Foreskin melanocyte (primary cell): ENCODE measurements at places on chromosomes 16 and 17.

- peak; percentile 28 for DNase-seq
Measured at GRCh38 chr17:79391376-79392233, 219.2 kb downstream of the RBFOX3 start.

DNA sequence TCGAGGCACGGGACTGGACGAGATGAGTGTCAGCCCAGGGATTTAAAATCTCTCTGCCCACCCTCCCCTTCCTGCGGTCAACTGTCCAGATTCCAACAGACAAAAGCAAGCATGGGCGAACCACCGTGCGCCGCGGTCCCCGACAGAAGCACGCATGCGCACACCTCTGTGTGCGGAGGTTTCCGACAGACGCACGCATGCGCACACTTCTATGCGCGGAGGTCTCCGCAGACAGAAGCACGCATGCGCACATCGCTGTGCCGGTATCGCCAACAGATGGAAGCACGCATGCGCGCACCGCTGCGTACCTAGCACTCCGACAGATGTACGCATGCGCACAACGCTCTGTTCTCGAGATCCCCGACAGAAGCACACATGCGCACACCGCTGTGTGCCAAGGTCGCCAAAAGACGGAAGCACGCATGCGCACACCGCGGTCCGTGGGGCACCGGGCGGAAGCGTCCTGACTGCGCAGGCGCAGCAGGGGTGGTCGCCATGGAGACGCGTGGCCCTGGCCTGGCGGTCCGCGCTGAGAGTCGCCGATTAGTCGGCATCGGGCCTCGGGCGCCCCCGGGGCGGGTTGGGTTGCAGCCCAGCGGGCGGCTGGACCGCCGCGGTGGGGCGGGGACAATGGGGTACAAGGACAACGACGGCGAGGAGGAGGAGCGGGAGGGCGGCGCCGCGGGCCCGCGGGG is 57.4 kb upstream of the RPH3AL start:
- DNase-seq = peak; percentile 96

GRCh38 chr16:17476414-17477259 is 5.9 kb upstream of the XYLT1 start:
- DNase-seq = no peak

- no peak for DNase-seq
Measured at GRCh38 chr16:27471661-27472060, 69.7 kb downstream of the IL21R start.

DNA sequence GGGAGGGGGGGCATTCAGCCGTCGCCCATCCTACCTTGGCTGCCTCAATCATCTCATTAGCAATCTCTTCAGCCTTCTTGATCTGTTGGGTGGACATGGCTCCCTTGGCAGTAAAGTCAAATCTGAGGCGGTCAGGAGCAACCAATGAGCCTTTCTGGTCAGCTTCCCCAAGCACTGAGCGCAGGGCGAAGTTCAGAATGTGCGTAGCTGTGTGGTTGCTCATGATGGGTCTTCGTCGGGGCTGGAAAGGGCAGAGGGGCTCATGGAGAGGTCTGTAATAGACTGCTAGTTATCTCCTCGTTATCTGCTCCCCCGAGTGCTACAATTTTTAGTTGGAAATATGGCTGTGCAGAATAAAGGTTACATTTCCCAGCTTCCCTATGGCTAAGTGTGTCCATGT is 7.2 kb upstream of the EXOSC6 start:
- no peak for DNase-seq

DNA sequence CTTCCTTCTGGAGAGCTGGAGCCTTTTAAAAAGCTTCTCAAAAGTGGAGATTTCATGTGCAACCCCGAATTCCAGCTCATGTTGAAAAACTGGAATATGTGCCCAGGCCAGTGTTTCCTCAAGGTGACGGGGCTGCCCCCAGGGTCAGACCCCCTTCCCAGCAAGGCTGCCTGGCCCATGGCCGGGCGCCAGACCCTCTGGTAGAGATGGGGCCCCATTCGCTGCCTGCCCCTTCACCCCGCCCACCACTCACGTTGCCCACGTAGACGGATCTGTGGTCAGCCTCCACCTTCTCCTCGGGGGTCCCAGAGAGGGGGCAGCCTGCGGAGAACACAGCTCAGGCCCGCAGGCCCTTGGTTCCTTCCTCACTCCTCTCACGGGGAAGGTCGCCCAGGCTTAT is 1.1 kb downstream of the PABPN1L start:
- no peak for DNase-seq

- DNase-seq = no peak
Measured at GRCh38 chr16:84059946-84060901, 17.6 kb upstream of the SLC38A8 start.

DNA sequence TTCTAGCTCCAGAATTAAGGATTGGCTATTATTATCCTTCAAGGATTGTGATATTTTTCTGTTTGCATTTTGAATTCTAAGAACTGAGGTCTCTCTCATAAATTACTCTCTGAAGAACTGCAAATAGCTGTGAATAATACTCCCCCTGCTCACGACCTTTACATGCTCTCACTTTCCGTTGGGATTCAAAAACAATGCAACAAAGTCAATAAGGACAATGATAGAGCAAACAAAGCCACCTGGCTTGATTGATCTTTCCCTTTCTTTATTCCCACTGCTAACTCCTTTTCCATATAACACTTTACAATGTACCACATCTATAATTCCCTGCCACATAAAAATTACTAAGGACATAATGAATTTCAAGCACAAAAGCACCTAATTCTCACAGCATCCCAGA is 523.0 kb upstream of the CA10 start:
- DNase-seq = no peak

GRCh38 chr16:11990702-11991390 is 14.3 kb downstream of the SNX29 start:
- no peak for DNase-seq

DNA sequence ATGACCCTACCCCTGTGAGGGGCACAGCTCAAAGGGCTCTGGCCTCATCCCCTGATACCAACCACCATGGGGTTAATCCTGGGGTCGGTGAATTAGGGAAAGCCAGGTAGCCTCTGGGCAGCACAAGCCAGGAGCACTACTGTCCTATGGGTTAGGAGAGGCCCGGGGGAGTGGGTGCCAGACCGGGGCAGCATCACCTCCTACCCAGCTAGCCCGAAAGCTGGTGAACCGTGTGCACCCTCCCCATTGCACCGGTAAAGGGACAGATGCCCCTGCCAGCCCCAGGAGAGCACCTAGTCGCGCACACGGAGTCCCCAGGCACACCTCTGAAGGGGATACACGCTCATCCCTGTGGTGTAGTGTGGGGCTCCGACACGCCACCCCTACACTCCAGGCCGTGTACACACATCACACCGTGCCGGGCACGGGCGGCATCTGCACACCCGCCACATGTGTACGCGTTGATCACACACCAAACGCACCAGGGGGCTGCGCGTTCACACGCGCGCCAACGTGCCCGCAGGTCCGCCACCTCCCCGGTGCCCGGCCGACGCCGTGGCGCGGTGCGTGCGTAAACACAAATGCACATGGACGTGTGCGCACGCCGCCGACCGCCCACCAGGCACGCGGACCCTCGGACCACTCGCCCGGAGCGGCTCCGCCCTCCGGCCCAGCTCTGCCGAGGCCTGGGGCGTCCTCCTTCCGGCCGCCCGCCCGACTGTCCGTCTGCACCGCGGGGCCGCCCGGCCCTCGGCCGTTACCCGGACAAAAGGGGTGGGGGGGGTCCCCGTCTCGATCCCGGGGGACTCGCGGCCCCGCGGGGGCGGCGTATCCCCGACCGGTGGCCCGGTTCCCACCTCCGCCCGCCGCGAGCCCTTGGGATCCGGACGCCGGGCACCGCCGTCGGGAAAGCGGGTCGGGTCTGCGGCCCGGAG is 785 bp downstream of the UBALD1 start:
- DNase-seq = no peak

- no peak for DNase-seq
Measured at GRCh38 chr16:82524976-82525375, 101.8 kb upstream of the CDH13 start.

GRCh38 chr17:80116921-80117380 is 15.6 kb downstream of the GAA start:
- DNase-seq = no peak

DNA sequence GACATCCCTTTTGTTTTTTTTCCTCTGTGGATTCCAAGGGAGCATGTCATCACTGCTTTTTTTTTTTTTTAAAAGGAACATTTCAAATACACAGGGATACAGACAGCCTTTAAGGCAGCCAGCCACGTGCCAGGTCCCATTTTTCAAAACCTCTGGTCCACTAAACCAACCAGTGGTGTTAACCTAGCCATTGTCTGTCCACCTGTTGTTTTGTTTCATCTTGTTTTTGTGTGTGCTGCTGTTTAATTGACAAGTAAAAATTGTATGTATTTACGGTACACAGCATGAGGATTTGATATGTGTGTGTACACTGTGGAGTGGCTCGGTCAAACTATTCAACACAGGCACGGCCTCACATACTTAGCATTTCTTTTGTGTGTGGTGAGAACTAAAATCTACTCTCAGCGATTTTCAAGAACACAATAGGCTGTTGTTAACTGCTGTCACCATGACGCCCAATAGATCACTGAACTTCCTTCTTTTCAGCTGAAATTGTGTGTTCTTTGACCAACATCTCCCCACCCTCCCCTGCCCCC is 19.2 kb downstream of the TMEM114 start:
- DNase-seq = peak; percentile 86

DNA sequence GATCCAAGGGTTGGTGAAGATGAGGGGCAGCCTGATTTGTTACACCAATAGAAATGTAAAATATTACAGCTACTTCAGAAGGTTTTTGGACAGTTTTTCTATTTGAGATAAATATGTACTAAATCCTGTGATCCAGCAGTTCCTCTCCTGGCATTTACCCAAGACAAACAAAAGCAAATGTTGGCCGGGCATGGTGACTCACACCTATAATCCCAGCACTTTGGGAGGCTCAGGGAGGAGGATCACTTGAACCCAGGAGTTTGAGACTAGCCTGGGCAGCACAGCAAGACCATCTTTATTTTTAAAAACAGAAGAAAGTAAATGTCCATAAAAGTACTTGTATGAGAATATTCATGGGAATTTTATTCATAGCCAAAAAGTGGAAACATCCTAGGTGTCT is 64.8 kb upstream of the MRC2 start:
- DNase-seq = no peak

- DNase-seq = no peak
Measured at GRCh38 chr17:40025991-40026815, 11.0 kb downstream of the CSF3 start.

DNA sequence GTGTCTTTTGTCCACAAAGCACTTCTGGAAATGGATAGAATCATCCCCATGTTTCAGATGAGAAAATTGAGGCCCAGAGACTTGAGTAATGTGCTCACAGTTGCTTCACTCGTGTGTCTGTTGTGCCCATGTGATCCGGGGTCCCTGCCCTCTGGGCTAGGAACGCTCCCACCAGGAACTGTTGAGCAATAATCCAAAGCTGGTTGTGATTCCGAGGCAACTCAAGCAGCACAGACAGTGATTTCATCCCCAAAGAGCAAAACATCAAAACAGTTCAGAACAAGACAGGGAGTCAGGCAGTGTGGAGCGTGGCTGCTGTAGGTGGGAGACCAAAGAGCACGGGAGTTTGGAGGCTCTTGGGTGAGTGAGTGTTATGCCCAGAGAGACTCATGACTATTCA is 205.0 kb upstream of the ASIC2 start:
- no peak for DNase-seq

DNA sequence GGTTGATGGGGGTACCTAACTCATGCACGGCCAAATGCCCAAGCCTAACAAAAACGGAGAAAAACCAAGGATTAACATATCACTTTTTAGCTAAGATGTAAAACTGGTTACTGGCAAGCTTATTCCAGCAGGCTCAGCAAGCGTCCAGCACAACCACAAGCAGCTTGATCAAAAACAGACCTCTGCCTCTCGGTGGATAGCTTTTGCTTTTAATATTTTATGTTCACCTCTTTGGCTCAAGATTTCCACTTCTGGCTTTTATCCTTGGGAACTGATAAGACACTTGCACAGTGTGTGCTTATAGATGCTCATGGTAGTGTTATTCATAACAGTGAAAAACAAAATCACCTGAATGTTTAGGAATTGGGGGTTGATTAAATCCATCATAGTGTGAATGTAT is 206.9 kb upstream of the CACNG5 start:
- no peak for DNase-seq

DNA sequence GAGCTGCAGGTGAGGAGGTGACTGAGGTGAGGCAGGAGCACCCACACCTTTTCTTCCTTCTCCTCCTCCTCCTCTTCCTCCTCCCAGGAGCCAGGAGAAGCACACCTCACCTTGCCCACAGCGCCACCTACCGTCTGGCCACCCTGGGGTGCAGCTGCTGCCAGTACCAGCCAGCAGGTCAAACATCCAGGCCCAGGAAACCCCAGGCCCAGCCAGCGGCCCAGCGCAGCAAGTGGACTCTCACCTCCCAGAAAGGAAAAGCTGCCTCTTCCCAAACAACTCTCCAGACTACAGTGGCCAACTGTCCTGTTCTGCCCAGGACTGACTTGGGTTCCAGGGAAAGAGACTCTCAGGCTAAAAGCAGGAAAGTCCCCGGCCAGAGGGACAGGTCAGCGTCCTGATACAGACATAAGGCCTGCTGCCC is 22.7 kb downstream of the PEMT start:
- DNase-seq = no peak

DNA sequence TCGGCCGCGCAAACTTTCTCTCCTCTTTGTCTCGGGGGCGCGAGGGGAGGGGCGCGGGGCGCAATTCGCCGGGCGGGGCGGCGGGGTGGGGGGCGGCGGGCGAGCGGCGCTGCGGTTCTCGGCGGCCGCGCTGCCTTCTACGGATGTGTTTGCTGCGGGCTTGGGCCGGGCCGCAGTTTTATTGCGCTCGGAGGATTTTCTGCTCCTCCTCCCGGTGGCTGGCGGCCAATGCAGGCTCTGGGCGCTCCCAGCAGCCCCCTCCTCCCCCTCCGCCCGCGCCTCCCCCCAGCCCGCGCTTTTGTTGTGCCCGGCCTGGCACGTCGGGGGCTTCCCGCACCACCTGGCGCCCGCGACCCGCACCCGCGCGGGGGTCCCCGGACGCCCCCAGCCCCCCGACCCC is at the start of gene TIMP2:
Gene TIMP2 (minus strand): TSS at position 154 of the 400 bp plus-strand sequence. CDS start 299 bp downstream, outside the sequence.
- DNase-seq = peak; percentile 64

DNA sequence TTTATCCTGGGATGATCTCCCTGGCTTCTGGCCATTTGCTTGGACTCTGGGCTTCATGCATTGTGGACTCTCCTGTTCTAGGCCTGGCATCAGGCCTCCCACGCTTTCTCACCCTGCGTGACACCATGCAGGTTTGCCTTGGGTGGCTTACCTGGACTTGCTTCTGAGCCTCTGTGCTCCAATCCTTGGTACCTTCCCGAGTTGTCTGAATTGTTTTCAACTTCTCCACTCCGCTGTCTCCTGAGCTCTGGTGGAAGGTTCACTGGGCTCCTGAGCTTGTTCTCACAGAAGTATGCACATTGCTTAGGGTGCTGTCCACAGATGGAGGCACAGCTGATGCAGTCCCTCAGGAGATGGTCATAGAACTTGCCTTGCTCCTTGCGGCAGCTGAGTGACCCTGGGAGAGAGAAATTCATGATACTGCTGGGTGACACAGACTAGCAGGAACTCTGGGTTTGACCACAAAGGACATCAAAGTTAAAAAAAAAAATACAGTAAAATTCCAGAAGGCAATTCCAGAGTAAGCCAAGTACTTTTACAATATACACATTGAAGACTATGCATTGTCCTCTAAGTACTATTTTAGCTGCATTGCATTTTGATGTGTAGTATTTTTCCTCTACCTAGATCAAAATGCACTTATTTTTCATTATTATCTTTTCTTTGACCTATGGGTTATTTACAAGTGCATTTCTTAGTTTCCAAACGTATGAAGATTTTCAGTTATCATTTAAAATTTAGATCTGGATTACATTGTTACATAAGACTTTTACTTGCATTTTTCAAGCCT is 23.1 kb downstream of the TNFRSF13B start:
- no peak for DNase-seq
